Mucosa of descending colon (tissue), 3 donors: ENCODE measurements at places on chromosomes 7 and 10. TPM values are rescaled to one million over a fixed set of nuclear protein-coding genes. Genes with fewer than 3 reads are reported as not detected.

GRCh38 chr10:87767253-87767652 is 50.8 kb downstream of the ATAD1 start:
- DNase-seq, result no peak

GRCh38 chr10:5971886-5972285 is 5.5 kb downstream of the IL15RA start:
- DNase-seq, result no peak

DNA sequence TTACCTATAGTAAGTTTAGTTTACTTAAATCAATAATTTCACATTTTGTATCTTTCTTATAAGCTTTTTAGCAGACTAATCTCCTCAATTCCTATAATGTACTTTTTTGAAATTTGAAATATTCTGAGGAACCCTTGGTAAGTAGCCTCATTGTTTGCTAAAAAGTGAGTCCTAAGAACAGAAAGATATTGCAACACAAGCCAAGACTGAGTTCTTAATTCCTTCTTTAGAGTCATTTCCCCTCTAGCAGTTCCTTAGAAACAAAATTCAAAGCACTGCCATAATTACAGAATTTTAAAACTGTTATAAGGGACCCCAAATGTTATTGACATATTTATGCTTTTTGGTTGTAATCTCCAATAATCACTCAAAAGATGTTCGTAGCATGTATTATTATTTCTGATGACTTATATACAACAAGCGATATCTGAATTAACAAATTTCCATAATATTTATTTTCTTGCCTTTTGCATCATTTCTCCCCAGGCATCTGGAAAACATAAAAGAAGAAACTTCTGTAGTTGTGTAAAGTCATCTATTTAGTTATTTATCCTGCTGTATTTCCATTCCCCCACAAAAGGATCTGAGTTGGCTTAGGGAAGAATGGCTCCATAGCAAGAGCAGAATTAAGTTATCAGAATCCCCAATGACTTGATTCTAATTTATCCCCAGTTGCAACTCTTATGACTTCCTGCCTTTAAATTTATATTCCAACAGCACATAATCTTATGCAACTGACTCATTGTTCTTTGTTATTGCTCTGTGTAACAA is 67.8 kb downstream of the TMEM26 start:
- DNase-seq, result no peak

- no peak for DNase-seq
Measured at GRCh38 chr7:81672872-81673271, 97.0 kb downstream of the HGF start.

- peak; percentile 75 for DNase-seq
Measured at GRCh38 chr10:75470901-75471300, 39.5 kb downstream of the LRMDA start.

- no peak for DNase-seq
Measured at GRCh38 chr10:68092512-68092911, 16.8 kb upstream of the MYPN start.

DNA sequence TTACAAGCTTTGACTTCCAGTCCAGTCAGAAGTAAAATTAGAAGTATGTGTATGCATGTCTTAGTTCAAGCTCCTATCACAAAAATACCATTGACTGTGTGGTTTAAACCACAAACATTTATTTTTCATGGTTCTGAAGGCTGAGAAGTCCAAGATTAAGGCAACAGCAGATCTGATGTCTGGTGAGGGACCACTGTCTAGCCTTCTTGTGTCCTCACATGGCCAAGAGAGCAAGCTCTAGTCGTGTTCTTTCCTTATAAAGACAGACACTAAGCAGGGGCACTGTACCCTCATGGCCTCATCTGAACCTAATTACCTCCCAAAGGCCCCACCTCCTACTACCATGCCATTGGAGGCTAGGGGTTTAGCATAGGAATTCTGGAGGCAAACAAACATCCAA is 41.3 kb upstream of the ARL4A start:
- no peak for DNase-seq

- DNase-seq, result no peak
Measured at GRCh38 chr10:132990684-132991545, 48.5 kb upstream of the CFAP46 start.

GRCh38 chr10:43160046-43160920 is 22.0 kb downstream of the CSGALNACT2 start:
- DNase-seq, result no peak

DNA sequence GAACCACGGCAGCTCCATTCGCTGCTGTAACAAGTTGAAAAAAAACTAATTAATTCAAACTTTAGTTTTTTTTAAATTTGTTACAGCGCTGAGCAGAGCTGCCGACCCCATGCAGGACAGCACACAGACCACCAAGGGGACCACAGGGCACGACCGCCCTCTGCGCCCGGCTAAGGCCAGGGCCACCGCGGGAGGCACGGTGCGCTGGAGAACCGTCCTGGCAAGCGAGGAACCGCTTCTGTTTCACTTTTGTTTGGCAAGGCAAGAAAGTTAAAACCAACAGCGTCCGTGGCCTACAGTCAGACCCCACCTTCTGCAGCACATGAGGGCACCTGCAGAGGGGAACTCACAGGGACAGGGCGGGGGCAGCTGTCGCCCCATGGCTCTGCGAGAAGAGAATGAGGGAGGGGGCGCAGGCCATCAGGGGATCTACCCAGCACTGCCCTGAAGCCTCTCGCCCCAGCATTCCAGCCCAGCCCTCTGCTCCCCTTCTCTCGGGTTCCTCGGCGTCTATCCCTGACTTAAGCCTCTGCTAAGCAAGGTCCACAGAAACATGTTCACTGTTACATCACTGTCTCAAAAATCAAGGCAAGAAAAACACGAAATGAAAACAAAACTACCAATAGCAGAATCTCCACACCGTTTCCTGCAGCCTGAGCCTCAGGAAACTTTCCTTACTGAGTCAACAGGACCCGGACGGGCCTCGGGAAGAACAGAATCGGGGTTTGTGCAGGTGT is 204.4 kb downstream of the DIP2C start:
- no peak for DNase-seq

GRCh38 chr7:14292737-14293136 is 303.3 kb upstream of the ETV1 start:
- DNase-seq, result no peak

- no peak for DNase-seq
Measured at GRCh38 chr10:37952043-37952755, 24.2 kb downstream of the ZNF25 start.

- peak; percentile 32 for DNase-seq
Measured at GRCh38 chr7:20238754-20239324, 21.7 kb upstream of the MACC1 start.

DNA sequence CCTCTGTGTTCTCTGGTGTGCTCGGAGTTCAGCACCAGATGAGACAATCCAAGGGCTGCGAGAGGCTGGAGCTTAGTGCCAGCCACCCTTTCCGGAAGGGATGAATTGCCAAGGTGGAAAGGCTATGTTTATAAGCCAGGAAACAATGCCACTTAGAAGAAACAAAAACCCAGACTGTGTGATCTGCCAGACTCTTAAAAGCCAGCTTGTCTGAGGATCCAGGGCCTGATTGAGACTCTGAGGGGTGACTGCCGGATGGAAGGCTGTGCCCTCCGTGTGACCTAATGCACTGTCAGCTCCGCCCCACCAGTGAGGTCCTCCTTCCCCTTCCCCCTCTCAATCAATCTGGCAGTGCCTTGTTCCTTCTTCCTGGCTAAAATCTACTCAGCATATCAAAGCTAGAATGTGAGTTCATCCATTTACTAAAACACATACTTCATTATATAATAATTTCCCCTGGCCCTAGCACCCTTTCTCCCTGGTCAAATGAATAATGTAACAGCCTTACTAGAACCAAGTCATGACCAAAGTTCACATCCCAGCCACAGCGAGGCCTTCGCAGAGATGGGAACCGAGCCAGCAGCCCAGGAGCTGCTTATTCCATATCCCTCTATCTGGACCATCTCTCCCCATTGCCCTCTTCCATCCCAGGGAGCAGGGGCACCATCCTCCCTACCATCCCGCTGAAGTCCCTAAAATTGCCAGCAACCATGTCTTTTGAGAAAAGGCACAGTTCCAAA is 25.5 kb downstream of the FAM107B start:
- peak; percentile 44 for DNase-seq

GRCh38 chr7:139763330-139763729 is 14.5 kb downstream of the HIPK2 start:
- no peak for DNase-seq

DNA sequence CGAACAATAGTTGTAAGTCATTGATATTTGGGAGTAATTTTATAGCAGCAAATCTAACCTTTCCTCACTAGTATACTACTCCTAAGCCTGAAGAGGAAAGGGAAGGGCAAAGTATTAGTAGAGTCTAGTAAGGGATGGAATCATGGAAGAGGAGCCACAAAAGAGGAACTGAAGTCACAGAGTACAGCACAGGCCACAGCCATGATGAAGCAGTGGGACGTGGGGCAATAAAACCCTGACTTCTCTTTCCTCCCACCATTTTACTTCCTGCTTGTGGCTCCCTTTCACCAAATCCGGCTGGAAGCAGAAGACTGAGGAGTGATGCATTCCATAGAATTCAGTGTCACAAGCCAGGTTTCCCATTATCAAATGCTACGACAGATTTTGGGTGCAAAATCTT is 58.7 kb downstream of the CABCOCO1 start:
- DNase-seq, result no peak

- no peak for DNase-seq
Measured at GRCh38 chr10:55837273-55837672, 523.8 kb downstream of the ZWINT start.

- no peak for DNase-seq
Measured at GRCh38 chr7:79874797-79875196, 259.8 kb upstream of the GNAI1 start.

GRCh38 chr10:17092986-17093803 is 36.4 kb downstream of the CUBN start:
- DNase-seq, result no peak

DNA sequence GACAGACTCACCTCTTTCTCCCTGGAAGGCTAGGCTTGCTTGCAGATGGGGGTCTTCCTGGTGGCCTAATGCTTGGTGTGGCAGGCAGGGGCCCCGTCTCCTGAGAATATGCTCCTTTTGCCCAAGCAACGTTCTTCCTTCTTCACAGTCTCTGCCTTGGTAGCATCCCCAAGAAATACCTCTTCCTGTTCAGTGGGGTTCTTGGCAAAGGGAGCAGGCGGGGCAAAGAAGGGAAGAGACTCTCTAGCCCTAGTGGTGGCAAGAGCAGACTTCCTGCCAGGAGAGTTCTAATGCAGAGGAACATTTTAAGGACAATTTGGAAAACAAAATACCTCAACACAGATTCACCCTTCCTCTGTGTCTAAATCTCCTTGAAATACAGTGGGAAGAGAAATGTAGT is at the start of gene CLEC5A:
CLEC5A (minus strand) TSS at position 179 of the 400 bp plus-strand sequence. CDS start 682 bp downstream, outside the sequence.
- DNase-seq, result no peak

DNA sequence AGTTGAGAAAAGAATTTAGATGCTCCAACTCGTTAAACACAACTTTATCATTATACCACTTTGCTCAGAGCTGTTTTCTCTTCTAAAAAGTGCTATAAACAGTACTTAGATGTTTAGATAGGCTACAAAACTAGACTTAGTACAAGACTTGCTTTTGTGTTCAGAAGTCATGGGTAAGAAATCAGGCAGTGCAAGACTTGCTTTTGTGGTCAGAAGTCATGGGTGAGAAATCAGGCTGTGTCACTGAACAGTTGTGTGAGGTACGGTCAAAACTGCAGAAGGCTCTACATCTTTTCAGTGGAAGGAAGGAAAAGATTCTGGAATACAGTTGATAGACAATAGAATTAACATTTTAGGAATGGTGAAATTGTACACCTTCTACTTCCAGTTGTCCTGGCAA is 239.7 kb downstream of the DNAJB9 start:
- no peak for DNase-seq

- peak; percentile 61 for DNase-seq
Measured at GRCh38 chr7:106022193-106022821, 59.2 kb downstream of the CDHR3 start.

GRCh38 chr7:6154542-6155404 is 117.7 kb downstream of the CYTH3 start:
- DNase-seq, result no peak

DNA sequence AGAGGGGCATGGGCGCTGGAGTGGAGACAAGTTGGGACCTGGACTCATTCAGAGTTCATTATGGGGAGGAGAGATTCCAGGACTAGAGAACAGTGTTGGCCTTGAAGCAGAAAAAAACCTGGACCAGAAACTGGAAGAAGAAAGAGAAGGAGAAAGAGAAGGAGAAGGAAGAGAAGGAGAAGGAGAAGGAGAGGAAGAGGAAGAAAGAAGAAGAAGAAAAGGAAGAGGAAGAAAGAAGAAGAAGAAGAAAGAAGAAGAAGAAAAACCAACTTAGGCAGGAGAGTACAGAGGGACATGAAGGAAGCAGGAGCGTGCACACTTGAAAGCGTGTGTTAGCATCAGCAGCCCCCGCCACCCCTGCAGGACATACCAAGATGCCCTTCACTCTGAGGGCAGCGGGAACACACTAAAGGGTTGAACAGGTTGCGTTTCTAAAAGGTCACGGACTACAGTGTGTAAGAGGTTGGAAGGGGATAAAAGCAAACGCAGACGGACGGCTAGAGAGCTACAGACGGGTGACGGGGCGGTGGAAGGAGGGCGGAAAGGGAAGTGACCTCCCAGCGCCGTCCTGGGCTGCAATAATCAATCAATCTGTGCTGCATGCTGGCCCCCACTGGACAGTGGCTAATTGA is 95.3 kb downstream of the SEC61G start:
- no peak for DNase-seq

DNA sequence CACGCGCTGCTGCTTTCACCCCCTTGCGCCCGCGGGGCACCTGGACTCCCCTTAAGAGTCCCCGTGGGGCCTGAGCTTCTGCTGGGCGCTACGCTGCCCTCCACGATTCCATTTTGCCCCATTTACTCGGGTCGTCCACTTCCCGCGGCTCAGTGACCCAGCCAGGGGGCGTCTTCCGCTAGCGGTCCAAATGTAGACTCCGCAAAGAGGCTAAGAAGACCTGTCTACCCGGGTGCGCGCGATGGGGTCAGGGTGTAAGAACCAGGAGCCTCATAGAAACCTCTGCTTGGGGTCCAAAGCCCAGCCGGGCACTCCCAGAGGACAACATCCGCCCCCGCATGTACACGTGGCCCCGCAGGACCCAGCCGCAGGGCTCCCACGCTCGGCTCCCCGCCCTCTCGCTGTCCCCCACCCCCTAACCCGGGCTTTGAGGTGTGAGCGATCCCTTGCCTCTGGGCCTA is 5.2 kb upstream of the HMX2 start:
- DNase-seq, result no peak

Gene ASAH2
- 2.6 TPM for total RNA-seq

Gene LRRC4
- total RNA-seq, result 1.1 TPM

Gene STAG3
- 2.8 TPM for total RNA-seq

Gene CNNM1
- 1.2 TPM for total RNA-seq

Gene SRGN
- total RNA-seq, result 54.6 TPM

Gene PFKFB3
- total RNA-seq, result 39.0 TPM

Gene EDRF1
- 23.5 TPM for total RNA-seq

Gene SLC13A4
- not detected for total RNA-seq

Gene MKLN1
- total RNA-seq, result 41.5 TPM

Gene PNLIPRP1
- total RNA-seq, result not detected

Gene ORC5
- total RNA-seq, result 14.9 TPM

Gene TSPAN13
- 38.9 TPM for total RNA-seq

Gene GRID2IP
- 0.41 TPM for total RNA-seq
